ENCODE measurements at places on chromosomes 1 and 21. TPM values are rescaled to one million over a fixed set of nuclear protein-coding genes. Genes with fewer than 3 reads are reported as not detected.

FAM163A gene
- 0.31 TPM for total RNA-seq

GRCh38 chr1:26129778-26130177, 18.2 kb downstream of the PDIK1L start:
- H3K4me3 ChIP-seq, result no peak overlapping the region
- no peak overlapping the region for H3K27ac ChIP-seq
- H3K36me3 ChIP-seq, result no peaks in the 10 kb centered on the region
- H3K4me1 ChIP-seq, result peaks cover 2% of the 10 kb centered on the region
- H3K27me3 ChIP-seq, result no peaks in the 10 kb centered on the region
- no peak for DNase-seq

DNA sequence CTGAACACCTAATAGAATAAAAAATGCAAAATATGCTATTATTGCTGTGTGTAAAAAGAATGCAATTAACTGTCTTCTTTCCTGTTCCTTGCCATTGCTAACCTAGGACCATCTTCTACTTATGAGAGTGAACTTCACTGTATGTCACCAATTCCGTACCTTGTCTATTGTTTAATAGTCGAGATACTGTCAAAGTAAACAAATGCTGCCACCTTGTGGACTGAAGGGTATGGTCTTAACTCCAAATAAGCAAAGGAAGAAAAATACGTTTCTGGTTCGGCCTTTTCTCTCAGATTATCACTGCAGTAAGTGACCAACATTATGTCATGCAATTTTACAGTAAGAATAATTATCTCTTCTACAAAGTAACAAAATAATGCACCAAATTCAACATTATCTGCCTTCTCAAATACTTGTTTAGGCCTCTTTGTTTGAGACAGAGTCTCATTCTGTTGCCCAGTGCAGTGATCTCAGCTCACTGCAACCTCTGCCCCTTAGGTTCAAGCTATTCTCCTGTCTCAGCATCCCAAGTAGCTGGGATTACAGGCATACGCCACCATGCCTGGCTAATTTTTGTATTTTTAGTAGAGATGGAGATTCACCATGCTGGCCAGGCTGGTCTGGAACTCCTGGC, 133.4 kb downstream of the COP1 start:
- peak; percentile 84 for DNase-seq
- H3K4me3 ChIP-seq, result no peak overlapping the region
- no peaks in the 10 kb centered on the region for H3K36me3 ChIP-seq
- H3K4me1 ChIP-seq, result no peaks in the 10 kb centered on the region

DNA sequence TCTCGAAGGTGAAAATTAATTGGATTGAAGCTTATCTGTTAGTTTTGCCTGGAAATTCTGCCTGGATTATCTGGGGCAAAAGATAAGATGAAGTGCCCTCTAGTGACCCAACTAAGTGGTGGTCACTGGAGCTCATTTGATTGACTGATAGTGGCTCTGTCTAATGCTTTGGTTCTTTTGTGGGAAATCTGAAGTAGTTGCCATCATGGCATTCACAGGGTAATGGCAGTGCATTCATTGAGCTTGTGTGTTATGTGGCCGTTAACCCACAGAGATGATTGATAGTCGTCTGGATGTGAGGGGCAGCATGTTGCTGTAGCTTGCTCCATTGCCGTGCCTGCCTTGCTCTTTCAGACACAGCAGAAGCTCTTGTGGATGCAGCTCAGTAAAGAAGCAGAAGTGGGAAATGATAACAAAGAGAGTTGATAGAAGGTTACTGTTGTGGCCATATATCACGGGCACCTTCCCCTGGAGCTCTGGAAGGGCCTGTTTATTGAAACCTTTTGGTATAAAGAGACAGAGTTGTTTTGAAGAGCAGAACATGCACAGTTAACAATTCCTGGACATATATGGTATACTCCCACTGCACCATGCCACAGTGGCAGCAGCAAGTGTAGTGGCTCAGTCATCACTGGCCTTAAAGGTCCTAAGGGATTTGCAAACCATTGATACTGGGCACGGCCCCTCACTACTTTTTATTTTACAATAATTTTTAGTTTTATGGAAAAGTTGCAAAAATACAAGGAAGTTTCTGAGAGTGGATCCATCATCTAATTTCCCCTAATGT, 42.0 kb downstream of the CXADR start:
- H3K36me3 ChIP-seq, result no peaks in the 10 kb centered on the region
- no peaks in the 10 kb centered on the region for H3K4me1 ChIP-seq
- H3K27me3 ChIP-seq, result no peaks in the 10 kb centered on the region
- no peak for DNase-seq
- no peak overlapping the region for H3K4me3 ChIP-seq

GRCh38 chr1:67372136-67372535, 58.1 kb downstream of the SERBP1 start:
- DNase-seq, result no peak
- H3K4me1 ChIP-seq, result peaks cover 4% of the 10 kb centered on the region
- no peak overlapping the region for H3K4me3 ChIP-seq
- H3K36me3 ChIP-seq, result no peaks in the 10 kb centered on the region

- no peak overlapping the region for H3K27ac ChIP-seq
- DNase-seq, result no peak
- no peaks in the 10 kb centered on the region for H3K4me1 ChIP-seq
- no peaks in the 10 kb centered on the region for H3K27me3 ChIP-seq
- peaks cover 15% of the 10 kb centered on the region for H3K36me3 ChIP-seq
- H3K4me3 ChIP-seq, result no peak overlapping the region
Measured at GRCh38 chr1:52334906-52335528, 31.0 kb downstream of the CC2D1B start.

GRCh38 chr1:115771094-115771846, 2.8 kb upstream of the CASQ2 start:
- peaks cover 21% of the 10 kb centered on the region for H3K4me1 ChIP-seq
- peak overlapping the region; percentile 56 for H3K27ac ChIP-seq
- H3K4me3 ChIP-seq, result no peak overlapping the region
- peaks cover 2% of the 10 kb centered on the region for H3K27me3 ChIP-seq
